ENCODE measurements at places on chromosomes 11 and 22. TPM values are rescaled to one million over a fixed set of nuclear protein-coding genes. Genes with fewer than 3 reads are reported as not detected.

GRCh38 chr11:111937844-111938243, 701 bp downstream of the DIXDC1 start:
- DNase-seq, result no peak

Gene PHOX2A
- total RNA-seq, result not detected

DNA sequence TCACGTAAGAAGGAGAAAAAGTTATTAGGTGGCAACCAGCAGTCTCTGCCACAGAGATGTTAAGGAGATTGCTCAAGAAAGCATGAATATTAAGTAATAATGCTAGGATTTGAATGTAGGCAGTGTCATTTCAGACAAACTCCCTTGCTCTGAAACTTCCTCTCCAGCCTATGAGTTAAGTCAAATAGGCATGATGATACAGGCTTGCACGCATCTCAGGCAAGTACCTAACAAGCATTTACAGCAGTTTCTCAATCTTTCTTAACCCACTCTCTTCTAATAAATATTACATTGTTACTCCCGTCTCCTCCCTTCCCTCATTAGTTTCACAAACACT, 72.7 kb downstream of the RAB38 start:
- DNase-seq, result peak; percentile 2

DNA sequence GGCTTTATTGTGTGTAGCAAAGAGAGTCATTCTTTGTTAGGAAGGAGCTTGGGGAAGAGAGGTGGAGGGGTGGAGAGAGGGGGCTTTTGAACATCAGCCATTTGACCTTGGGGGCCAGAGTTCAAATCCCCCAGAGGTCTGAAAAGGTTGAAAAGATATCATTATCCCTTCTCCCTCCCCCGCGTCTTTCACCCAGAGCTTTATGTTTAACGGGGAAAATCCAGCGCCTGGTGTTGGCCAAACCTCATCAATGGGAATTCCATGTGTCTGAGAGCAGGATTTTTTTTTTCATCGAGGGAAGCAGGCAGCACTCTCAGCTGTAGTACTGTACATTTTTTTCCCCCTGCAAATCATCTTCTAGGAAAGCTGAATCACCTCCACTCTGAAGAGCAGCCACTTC, 122.4 kb upstream of the HSD17B12 start:
- DNase-seq, result no peak

- no peak for DNase-seq
Observed at GRCh38 chr22:23246982-23247766, 66.9 kb downstream of the BCR start.

GRCh38 chr11:104159356-104159755, 4.6 kb downstream of the PDGFD start:
- no peak for DNase-seq

Gene CCDC89
- not detected for total RNA-seq

Gene CECR2
- not detected for total RNA-seq

Gene CCND1
- total RNA-seq, result 6.6 TPM

- no peak for DNase-seq
Observed at GRCh38 chr11:23206741-23207336, 346.6 kb upstream of the CCDC179 start.

Gene BARX2
- not detected for total RNA-seq

DNA sequence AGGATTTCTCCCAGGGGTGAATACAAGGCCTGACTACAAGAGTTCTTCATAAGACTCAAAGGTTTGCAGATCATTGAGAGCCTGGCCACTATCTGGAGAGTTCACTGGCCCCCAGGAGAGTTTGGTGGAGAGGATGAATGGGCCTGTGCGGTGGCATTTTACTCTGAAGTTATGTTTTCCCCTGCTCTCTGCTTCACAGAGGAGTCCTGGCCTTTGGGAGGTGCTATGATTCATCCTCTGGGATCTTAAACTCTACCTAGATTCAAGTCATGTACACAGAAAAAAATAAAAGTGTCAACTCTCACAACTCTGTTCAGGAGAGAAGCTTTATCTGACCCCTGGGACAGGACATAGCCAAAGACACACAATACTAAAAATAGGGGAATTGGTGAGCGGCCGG, 159.1 kb upstream of the CARD18 start:
- no peak for DNase-seq

Gene APOBEC3H
- total RNA-seq, result 1.6 TPM

GRCh38 chr11:83061883-83062282, 9.8 kb downstream of the RAB30 start:
- DNase-seq, result peak; percentile 34

DNA sequence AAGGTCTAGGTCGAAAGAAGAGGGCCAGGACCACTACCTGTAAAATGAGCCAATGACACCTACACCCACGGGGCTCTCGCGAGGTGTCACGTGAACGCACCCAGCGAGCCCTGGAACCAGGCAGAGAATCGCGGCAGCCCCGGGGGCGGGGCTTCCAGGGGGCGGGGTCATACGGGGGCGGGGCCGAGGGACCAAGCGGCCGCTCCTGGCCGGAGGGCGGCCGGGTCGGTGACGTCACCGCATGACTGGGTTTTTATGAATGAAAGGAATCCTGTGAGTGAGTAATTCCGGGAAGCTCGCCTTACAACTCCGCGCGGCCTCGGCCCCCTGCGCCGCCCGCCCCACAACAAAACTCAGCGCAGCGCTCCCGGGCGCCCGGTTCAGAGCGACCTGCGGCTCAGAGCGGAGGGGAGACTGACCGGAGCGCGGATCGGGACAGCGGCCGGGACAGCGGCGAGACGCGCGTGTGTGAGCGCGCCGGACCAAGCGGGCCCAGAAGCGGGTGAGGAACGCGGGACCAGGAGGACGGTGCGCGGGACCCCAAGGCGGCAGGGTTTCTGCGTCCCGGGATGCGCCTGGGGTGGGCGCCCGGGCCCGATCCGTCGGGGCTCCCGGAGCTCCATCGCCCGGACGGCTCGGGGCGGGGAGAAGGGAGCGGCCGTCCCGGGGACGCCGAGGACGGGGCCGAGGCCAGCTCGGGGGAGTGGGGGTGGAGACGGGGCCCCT, at the start of gene MAFF:
Gene MAFF (plus strand): TSS at position 284 of the 726 bp plus-strand sequence. CDS start 11,860 bp downstream, outside the sequence.
- DNase-seq, result peak; percentile 93

Gene LIPT2
- total RNA-seq, result 9.4 TPM

DNA sequence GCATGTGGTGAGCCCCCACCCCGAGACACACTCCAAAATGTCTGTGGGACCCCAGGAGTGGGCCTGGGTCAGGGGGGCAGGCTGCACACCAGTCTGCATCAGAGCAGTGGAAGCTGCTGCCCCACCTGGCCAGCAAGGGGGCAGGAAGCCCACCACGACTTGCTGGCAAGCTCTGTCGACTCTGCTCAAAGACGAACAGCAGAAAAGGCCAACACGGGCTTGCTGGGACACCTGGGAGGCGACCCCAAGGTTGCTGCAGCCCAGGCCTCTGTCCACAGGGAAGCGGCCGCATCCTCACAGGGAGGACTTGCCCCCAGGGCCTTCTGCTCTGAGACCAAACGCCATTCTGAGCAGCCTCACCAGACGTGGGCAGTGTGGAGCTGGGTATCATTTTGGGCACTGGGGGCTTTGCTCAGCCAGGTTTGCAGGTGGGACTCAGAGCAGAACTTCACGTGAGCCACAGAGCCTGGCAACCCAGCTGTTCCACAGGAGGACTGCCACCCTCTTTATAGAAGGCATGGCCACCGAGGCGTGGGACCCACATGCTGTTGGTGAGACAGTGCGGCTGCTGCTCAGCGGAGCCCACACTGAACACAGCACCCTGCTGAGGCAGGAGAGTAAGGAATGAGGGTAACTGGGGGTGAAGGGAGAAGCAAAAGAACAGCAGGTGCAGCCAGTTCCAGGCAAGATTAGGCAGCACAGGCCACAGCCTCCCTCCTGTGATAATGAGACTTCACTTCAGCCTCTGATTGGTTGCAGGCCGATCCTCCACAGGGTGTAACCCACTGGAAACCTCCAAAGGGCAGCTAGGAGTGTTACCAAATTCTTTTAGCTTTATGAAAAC, 11.0 kb downstream of the IL17REL start:
- DNase-seq, result no peak

DNA sequence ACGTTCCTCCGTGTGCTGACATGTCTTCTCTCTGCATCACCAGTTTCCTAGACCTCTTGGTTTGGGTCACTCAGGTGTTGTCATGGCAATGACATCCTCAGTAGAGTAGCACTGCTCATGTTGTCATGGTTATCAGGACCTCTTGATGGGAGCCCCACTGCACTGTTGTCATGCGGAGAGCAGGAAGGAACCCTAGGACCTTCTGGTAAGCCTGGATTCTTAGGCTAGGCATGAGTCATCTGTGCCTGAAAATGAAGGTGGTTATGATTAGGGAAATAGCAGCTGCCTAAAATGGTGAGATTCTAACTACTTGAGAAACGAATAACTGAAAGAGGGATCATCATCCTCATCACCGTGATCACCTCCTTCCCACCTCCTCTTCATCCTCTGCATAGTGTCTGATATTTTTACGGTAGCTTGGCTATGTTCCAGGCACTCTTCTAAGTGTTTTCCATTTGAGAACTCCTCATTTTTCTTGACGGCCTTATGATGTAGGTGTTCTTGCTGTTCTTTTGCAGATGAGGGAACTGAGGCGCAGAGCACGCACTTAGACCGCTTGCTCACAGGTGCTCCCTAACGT, 858.4 kb downstream of the NTM start:
- no peak for DNase-seq

Gene GNAZ
- total RNA-seq, result not detected

GRCh38 chr22:50722716-50723428, 15.1 kb upstream of the ACR start:
- DNase-seq, result no peak

DNA sequence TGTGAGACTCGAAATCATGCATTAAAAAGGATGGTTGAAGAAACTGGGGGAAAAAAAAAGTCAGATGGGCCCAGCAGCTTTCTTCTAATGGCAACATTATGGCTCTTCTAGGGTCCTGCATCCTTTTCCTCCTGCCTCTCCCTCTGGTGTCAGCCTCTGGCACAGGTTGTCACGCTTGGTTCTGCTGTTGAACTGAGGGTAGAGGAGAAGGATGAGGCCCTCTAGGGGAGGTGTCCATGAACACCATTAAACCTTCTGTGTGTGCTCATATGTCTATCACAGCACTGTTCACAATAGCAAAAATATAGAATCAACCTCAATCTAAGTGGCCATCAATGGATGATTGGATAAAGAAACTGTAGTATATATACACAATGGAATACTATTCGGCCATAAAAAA, 36.0 kb downstream of the BUD13 start:
- DNase-seq, result no peak

GRCh38 chr11:126310992-126311310, 7.1 kb downstream of the DCPS start:
- DNase-seq, result no peak

Gene PGAP2
- 18.5 TPM for total RNA-seq

- DNase-seq, result no peak
Observed at GRCh38 chr11:82776377-82776776, 42.7 kb upstream of the FAM181B start.

Gene BET1L
- 60.9 TPM for total RNA-seq

DNA sequence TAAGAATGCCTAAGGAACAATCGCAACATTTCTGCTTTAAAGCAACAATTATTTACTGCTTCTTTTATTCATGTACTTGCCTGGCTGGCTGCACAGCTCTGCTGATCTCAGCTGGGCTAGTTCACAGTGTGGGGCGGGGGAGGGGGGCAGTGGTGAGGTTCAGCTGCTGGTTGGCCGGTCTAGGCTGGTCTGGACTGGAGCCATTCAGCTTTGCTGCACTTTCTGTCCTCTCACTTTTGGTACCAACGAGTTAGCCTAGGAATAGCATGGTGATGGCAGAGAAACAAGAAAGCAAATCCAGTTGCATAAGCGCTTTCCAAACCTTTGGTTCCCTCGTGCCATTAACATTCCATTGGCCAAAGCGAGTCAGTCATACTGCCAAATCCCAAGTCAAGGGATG, 16.0 kb upstream of the MIF start:
- DNase-seq, result no peak

DNA sequence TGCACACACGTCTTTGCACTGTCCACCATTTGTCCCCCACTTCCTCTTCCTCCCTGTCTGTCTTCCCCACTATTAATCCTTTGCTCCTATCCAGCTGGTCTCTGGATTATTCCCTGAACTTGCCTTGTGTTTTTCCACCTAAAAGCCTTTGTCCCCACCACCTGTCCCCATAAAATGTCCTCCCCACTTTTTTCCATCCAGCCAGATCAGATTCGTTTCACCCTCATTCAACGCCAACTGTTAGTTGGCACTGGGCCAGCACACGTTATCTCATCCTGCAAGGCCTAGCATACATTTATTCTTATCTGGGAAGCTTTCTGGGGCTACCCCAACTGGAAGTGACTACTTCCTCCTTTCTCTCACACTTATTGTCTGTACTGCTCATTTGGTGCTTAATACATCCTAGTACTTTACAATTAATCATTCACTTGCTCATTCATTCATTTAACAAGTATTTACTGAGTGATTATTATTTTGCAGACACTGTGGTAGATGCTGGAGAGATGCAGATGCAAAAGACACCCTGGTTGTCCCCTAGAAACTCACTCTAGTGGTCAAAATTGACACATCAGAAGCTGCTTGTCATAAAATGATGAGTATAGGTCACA, 96.2 kb downstream of the RASSF10 start:
- DNase-seq, result no peak

GRCh38 chr11:64018310-64018709, 17.4 kb upstream of the FLRT1 start:
- DNase-seq, result no peak

GRCh38 chr11:128412847-128413791, 174.2 kb downstream of the ETS1 start:
- no peak for DNase-seq

DNA sequence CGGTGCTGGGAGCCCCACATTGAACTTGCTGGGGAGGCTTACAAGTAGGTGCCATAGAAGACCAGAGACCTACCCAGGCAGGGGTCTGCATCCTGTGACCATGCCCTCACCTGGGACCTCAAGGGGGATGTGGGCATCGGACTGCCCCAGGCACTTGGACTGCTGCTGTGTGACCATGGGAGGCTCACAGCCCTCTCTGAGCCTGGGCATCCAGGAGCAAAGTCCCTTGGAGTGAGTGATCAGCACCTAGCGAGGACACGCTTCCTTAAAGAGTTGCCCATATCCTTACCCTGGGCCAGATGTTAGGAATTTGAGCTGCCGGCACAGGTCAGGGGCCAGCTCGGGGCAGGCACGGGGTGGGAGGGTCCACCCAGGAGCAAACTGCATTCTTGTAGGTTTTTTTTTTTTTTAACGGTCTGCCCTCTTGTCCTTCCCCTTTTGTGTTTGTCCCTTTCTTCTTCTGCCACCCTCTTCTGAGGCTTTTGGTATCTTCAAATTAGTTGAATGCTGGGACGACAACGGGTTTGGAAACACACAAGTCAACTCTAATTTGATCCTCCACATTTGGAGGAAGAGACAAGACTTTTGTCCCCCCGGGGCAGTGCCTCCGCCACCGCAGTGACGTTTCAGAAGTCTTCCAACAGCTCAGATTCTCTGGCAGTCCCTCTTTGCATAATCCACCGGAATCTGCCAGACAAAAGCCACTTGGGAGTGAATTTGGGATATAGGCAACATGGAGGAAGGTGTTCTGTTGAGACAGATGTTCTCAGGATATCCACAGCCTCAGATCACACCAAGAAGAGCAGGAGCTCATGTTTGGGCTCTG, 46.1 kb upstream of the LINC01488 start:
- no peak for DNase-seq

Gene PRG2
- total RNA-seq, result 0.90 TPM

Gene LRFN4
- 2.3 TPM for total RNA-seq
